ENCODE measurements at places on chromosomes 13 and 19. TPM values are rescaled to one million over a fixed set of nuclear protein-coding genes. Genes with fewer than 3 reads are reported as not detected.

The PLIN5 gene
- total RNA-seq, result 0.27 TPM

GRCh38 chr19:1843116-1843515, 5.2 kb downstream of the REXO1 start:
- no peak for DNase-seq

DNA sequence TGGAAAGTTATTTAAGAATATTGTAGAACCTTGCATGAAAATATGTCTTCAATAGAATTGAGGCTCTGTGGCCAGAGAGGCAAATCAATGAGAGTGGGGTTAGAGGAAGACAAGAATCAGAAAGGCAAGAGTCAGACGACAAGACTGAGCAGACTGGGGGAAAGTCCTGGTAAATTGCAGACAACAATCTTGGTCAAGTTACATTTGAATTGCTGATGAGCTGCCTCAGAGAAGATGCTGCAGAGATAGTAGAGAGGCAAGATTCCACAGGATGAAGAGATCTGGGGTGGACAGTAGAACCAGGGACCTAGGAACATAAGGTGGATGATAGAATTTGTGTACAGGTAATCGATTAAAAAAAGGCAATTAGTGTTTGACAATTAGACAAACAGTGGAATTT, 133.8 kb downstream of the RXFP2 start:
- no peak for DNase-seq

The POSTN gene
- not detected for total RNA-seq

The CYP2A7 gene
- not detected for total RNA-seq

DNA sequence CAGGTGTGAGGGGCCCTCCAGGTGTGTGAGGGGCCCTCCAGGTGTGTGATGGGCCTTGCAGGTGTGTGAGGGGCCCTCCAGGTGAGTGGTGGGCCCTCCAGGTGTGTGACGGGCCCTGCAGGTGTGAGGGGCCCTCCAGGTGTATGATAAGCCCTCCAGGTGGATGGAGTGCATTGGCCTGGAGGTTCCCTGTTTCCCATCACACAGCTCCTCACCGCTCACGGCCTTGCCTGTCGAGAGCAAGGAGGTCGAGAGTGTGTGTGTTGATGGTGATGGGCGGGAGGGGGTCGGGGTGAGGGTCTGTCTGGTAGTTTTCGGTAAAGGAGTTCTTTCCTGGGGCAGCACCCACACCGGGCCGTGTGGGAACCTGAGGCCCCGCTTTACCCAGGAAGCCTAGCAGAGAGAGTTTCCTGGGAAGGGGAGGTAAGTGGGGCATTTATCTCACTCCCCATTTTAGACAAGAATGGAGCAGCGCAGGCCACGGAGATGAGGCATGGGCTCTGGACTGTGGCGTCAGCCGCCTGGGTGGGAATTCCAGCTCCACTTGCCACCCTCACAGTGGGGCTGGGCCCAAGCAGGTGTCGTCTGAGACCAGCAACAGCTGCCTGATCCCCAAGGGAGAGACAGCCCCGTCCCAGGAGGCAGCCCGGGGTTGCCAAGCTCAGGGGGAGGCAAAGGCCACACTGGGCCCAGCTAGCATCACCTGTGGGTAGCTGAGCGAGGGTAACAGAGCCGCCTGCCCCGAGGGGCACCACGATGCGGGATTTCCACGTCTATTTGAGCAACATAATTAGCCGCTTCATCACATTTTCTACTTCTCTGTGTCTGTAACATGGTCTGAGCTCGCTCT, 10.9 kb upstream of the GAS6 start:
- no peak for DNase-seq

DNA sequence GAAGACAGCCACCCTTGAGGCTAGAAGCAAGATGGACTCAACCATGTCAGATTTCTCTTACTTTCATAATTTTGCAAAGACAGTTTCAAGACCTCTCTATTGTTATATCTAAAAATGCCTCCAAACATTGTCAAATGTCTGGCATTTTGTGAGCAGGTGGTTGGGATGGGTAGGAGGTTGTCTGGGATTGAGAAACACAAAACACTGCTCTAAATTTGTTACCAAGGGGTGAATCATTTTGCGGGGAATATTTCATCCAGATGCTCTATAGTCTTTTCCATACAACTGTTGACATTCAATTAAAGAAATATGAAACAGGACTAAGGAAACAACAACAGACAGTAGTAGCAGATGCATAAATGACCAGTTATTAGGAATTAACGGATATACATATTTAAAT, 208.2 kb downstream of the ITGBL1 start:
- DNase-seq, result no peak

Data from hematopoietic multipotent progenitor cell (in vitro differentiated cells).